ENCODE measurements at places on chromosomes 5 and 9.
A peak's percentile ranks its signal among the peaks of the same experiment; 100 is the strongest.

DNA sequence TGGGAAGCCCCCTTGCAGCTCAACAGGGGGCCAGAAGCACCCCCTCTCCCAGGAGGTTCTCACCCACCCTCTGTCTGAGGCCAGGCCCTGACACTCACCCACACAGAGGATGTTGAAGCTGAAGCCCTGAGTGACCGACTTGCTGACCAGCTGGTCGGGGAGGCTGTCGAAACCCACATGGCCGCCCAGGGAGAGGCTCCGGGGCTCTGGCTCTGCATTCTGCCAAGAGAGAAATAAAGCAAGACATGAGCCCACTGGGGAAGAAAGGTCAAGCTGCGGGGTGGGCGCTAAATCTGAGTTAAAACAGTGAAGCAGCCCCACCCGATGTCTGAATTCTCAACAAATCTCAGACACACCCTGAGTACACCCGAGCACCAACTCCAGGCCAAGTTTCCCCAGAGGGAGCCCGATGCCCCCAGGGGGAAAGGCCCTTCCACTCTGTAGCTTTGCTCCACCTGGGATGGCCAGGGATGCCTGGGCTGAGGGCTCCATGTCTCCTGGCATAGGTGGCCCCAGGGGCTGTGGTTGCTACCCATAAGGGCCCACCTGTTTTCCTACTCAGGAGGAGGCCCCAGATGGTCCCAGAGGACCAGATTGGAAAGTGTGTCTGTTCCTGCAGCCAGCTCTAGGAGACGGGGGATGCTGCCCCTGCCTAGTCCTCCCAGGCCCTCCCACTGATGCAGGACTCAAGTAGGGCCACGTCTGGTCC is 11.6 kb downstream of the SEPTIN8 start:
- DNase-seq: no peak

DNA sequence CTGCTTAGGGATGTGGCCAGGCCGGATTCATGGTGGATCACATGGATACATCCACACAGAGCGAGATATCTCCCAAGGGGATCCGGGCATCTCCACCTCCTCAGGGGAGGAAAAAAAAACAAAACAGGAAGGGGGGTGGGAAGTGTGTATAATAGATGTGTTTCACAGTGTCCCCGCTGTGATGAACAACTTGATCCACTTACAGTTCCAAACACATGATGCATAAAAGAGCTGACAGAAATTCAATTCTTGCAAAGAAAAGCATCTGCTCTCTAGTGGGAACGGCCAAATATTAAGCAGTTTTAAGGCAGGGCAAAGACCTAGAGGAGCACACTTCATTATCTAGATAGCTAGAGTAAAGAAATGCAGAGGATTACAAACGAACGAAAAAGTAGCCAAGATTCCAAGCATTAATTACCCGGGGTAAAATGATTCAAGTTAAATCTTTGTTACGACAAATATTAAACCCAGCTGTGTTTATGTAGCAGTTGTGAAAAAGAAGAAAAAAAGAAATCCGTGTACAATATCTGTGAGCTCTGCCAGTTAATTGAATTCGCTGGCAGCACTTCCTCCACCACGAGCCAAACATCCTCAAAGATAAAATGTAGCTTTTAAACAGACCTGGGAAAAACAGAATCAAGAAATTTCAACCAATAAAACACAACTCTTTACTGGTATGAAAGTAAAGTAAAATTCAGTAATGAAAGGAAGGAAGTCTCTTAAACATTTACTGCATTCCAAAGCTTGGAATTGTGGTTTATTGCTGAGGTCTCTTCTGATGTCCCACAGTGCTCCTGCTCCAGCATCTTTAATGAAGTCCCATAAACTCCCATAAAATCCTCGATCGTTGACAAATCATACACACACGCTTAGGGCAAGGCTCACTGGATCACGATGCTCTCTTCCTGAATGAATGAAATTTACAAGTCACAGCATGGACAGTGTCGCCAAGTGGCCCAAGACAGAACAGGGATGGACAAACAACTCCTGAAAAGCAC is 213.0 kb downstream of the CRB2 start:
- DNase-seq: peak; percentile 71

- DNase-seq: no peak
Measured at GRCh38 chr5:56673171-56673570, 142.2 kb upstream of the MAP3K1 start.

- DNase-seq: no peak
Measured at GRCh38 chr9:99166149-99166548, 55.6 kb downstream of the ALG2 start.

GRCh38 chr5:159503236-159503635 is 172.9 kb upstream of the IL12B start:
- no peak for DNase-seq

- no peak for DNase-seq
Measured at GRCh38 chr5:10623305-10623910, 59.5 kb downstream of the ANKRD33B start.

- DNase-seq: no peak
Measured at GRCh38 chr5:10506535-10506934, 57.3 kb upstream of the ANKRD33B start.

DNA sequence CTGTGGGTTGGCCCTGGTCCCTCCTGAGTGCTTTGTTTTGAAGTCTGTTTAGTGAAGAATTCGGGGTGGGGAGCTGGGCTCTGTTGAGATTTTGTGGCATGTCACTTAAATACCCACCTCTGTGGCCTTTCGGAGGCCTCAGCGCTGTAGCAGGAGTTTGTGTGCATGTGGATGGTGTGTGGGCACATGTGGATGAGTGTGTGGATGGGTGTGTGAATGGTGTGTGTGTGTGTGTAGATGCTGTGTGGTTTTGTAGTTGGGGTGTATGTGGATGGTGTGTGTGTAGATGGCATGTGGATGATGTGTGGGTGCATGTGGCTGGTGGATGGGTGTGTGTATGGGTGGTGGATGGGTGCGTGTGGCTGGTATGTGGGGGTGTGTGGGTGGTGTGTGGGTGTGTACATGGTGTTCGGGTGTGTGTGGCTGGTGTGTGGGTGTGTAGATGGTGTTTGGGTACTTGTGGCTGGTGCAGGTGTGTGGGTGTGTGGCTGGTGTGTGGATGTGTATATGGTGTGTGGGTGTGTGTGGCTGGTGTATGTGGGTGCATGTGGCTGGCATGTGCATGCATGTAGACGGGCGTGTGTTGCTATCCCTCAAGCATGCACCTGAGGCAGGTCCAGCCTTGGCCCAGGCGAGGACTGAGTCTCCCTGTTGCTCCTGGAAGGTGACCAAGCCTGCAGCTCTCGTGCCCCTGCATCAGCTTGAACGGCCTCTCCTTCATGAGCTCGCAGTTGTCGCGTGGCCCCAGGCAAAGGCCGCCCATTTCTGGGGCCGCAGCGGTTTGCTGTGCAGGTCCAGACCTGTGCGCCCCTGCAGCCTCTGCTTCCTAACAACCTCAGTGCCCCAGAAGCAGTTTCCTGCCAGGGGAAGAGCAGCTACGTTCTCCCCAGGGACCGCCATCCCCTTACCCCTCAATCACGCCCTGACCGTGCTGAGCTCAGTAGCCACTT is 54.0 kb upstream of the FCN2 start:
- no peak for DNase-seq

GRCh38 chr5:168269937-168270330 is 21.5 kb upstream of the WWC1 start:
- no peak for DNase-seq

DNA sequence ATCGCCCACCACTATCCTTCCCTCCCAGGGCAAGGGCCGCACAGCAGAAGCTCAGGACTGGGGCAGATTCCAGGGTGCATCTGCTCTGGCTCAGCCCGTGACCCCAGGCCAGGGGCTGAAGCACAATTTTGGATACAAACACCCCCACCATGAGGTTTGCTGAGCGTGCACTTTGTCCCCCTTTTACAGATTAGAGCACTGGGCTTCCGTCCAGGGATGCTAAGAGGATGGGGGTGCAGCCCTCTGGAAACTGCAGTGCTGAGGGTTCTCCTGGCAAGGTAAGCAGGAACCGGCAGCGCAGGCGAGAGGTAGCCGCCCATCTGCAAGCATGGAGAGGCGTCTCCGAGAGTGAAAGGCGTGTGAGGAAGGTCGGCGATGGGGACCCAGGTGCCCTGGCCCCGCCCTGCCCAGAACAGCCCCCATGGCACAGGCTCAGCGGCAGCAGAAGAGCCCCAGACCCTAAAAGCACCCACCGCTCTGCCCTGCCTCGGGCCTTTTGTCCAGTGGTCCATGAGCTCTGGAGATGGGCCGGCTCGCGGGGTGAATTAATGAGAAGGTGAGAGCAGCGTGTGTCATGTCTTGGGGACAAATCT is 54.5 kb upstream of the OLFM1 start:
- DNase-seq: no peak

DNA sequence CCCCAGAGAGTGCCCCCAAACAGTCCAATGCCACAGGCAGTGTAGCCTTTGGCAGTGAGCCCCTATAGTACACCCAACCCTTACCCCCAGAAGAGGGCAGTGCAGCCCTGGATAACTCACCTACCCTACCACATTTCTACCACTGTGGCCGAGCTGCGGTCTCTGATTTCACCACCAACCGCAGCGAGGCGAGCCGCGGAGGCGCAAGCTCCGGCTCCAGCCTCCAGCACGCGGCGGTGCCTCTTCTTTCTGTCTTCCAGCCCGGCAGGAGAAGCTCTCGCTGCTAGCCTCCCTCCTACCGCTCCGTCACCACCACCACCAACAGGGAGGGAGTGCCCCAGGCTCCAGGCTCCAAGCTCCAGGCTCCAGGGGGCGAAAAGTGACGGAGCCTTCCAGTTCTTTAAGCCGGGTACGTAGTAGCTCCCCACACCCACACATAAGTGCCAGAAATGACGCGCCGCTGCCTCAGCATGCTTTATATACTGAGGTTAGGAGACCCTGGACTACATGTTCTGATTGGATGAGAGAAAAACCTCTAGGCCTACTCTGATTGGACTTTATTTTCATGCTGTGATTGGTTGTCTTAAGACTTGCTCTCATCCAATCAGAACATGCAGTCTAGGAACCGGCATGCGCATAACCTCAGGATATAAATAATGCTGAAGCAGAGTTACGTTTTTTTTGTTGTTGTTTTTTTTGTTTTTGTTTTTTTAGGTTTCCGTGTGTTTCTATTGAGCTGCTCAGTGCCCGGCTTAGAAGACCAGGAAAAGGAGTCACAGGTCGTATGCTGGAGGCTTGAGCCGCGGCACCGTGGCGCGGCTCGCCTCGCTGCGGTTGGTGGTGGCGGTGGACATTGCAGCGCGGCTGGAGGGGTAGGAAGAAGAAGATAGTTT is at the start of gene PCAT7:
TSS of gene PCAT7 (plus strand) at position 645 of the 893 bp plus-strand sequence.
- peak; percentile 48 for DNase-seq

DNA sequence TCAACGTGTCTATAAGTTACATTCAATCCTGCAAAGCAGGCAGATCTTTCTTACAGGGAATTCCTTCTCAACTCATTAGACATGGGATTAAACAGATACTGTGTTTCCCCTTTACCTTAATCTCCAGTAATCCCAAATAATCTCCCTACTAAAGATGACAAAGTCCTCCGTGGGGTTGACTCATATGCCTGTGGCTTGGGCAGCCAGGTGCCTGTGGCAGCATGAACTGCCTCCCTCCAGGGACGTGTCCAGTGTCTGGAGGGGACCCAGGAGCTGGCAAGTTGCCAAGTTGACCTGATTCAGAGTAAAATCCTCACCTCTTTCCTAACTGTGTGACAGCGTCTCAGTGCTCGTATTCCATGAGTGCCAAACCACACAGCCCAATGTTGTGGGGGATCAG is 94.6 kb upstream of the PTCH1 start:
- no peak for DNase-seq

DNA sequence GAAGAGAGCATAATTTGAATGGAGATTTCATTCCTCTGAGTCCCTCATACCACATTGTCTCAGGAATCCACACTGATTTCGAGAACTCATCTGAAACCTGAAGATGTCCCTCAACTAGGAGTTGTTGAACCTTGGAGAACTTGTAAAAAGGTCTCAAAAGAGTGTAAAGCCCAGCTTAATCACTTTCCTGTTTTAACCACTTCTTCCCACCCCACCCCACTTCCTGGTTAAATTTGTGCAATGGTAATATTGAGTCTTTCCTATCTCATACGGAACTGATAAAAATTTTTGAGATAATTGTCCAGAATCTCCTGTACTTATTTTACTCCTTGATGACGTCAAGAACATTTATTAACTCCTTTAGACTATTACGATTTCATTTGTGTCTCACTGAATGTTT is 240.7 kb downstream of the ARRDC3 start:
- DNase-seq: no peak

DNA sequence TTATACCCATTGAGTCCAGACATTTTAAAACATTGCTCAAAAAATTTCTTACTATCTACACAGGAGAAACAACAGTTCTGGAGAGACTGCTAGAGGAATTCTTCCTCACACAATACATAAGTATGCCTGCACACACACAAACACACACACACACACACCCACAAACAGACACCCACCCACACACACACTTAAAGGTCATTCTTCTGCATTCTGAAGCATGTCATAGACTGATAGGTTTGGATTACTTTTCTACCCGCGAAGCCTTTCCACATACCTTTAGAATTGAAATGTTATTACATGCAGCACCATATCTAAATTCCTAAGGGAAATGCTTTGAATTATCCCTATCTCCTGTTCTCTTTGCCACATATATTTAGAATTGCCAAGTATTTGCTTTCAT is 80.2 kb downstream of the FAM174A start:
- peak; percentile 8 for DNase-seq

GRCh38 chr5:72093217-72093616 is 14.1 kb upstream of the MAP1B start:
- peak; percentile 47 for DNase-seq

DNA sequence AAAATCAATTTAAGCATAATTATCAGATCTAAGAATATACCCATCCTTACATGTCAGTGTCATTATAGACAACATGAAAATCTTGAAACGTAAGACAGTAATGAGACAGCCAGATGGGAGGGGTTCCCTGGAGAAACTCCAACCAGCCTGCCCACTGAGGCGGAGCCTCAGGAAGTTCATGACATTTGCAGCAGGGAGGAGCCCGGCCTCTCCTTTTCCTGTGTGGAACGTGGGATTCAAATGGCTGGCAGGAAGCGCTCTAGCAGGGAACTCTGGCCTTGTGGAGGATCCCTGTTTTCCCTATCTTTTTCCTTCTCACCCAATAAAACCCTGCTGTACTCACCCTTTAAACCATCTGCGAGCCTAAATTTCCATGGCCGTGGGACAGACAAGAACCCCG is 176.6 kb upstream of the KCNN2 start:
- peak; percentile 33 for DNase-seq

DNA sequence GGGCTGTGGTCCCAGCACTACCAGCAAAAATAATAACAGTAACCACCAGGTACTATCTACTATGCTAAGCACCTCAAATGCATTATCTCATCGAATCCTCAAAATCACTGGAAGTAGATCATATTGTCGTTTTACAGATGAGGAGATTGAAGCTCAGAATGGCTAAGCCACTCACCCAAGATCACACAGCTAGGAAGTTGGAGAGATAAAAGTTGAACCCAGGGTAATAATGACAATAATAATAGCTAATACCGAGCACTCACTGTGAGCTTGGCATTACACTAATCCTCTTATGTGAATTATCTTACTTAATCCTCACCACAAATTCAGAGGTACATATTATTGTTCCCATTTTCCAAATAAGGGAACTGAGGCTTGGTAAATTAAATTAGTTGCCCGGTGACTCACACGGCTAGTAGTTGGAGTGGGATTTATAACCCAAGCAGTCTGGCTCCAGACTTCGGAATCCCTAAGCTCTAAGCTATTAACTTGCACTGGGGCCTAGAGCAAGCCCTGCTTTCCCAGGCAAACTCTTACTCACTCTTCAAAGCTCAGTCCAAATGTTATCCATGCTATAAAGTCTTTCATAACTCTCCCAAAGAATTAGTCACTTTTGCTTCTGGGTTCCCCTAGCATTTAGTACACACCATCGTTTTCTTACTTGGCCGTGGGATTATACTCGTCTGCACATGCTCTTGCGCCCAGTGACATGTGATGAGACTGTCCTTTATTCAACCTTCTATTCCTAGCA is 3.8 kb downstream of the ARSI start:
- DNase-seq: peak; percentile 98
